ENCODE measurements at places on chromosomes 5 and 9. TPM values are rescaled to one million over a fixed set of nuclear protein-coding genes. Genes with fewer than 3 reads are reported as not detected.

GRCh38 chr9:27019589-27019988 is 14.1 kb upstream of the LRRC19 start:
- DNase-seq = no peak

GRCh38 chr5:137070521-137070920 is 428.6 kb downstream of the SPOCK1 start:
- DNase-seq = no peak

- no peak for DNase-seq
Measured at GRCh38 chr9:121658166-121658565, 6.7 kb downstream of the DAB2IP start.

DNA sequence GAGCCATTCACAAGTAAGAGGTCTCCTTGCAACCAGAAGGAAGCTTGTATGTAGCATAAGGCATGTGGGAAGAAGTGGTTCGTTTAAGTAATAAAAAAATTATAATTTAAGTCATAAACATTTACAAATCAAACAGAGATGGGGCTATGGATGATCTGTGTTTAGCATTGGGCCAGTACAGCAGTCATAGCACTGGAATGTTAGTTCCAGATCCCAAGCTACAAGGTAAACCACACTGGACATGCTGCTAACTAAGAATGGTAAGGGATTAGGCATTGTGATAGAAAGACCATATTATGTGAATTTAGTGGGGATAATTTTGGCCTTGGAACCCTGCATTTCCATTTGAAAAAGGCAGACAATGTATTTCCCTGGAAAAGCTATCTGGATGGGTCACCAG is 170.4 kb upstream of the KCNN2 start:
- DNase-seq = no peak

GRCh38 chr5:67301285-67301903 is 104.8 kb upstream of the CD180 start:
- DNase-seq = no peak

DNA sequence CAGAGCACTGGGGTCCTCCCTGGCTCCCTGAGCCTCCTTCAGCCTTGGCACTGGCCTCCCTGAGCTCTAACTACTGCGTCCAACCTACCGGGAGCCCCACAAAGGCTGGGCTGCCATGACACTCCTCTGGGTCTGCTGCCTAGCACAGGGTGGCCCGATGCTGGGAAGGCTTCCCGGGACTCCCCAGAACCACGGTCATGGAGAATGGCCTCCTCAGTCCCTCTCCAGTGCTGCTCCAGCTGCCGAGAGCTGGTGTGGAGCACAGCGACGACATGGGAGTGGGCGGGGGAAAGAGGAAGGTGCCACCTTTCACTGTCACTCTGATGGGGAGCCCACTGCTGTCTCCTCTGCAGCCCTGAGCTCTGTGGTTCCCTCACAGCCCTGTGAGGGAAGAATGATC is 61.5 kb upstream of the RNF130 start:
- DNase-seq = no peak

- no peak for DNase-seq
Measured at GRCh38 chr5:137718611-137719010, 17.3 kb downstream of the KLHL3 start.

GRCh38 chr9:88173378-88173999 is 35.2 kb upstream of the SPATA31C2 start:
- no peak for DNase-seq

DNA sequence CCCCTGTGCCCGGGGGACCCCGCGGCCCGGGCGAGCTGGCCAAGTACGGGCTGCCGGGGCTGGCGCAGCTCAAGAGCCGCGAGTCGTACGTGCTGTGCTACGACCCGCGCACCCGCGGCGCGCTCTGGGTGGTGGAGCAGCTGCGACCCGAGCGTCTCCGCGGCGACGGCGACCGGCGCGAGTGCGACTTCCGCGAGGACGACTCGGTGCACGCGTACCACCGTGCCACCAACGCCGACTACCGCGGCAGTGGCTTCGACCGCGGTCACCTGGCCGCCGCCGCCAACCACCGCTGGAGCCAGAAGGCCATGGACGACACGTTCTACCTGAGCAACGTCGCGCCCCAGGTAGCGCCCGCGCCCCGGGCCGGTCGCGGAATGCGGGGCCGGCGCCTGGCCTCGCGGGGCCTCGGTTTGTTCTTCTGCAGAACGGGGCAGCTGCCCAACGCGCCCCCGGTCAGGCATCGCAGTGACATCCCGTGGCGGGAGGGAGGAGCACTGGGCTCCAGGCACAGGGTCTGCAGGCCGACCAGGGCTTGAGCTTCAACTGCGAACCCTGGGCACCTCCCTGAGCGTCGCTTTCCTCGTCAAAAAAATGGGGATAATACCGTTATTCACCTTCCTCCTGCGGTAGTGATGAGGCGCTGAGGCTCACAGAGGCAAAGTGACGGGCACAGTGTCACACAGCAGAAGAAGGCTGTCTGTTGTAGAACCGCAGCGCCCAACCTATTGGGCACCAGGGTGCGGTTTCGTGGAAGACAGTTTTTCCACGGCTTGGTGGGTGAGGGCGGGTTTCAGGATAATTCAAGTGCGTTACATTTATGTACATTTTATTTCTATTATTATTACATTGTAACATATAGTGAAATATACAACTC is 777 bp downstream of the ENDOG start:
- no peak for DNase-seq

DNA sequence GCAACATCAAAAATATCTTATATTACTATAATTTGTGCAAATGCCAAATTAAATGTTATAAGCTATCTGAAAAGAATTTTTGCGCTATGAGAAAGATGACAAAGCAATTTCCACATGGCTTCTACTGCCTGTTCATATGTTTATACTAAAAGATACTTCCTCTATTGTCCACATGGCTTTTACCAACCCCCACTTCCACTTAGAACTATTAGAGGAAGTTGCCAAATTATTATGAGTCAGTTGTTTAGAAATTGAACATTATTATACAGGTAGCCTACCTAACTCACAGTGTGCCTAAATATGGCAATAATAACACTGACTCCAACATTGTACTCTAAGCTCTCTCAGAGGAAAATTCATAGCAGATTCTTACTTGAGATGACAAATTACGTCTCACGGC is 37.6 kb upstream of the SLC27A6 start:
- DNase-seq = no peak

- DNase-seq = no peak
Measured at GRCh38 chr5:111667128-111667736, 89.8 kb downstream of the NREP start.

GRCh38 chr5:162391833-162392232 is 324.3 kb downstream of the GABRG2 start:
- no peak for DNase-seq

DNA sequence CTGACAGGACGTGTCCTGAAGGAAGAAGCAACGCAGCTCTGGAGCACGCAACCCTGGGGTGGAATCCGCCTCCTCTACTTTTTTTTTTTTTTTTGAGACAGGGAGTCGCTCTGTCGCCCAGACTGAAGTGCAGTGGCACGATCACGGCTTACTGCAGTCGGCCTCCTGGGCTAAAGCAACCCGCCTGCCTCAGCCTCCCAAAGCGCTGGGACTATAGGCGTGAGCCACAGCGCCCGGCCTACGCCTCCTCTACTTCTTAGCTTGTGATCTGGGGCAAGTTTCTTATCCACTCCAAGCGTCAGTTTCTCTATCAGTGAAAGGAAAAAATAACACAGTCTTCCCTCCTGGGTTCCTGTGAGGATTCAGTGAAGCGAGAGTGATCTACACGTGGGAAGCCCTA is 96.1 kb upstream of the RAPGEF1 start:
- DNase-seq = no peak

GRCh38 chr9:278651-279050 is 64.0 kb downstream of the DOCK8 start:
- DNase-seq = no peak

DNA sequence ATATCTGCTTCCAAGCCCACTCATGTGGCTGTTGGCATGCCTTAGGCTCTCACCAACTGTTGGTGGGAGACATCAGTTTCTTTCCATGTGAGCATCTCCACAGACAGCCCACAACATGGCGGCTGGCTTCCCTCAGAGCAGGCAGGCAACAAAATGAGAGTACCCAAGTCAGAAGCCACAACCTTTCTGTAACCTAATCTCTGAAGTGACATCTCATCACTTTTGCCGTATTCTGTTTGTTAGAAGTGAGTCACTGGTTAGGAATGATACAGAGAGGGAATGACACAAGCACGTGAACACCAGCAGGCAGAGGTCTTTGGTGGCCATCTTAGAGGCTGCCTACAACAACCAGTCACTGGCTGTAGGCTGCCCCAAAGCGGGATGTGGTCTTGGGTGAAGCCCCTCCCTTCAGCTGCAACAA is 88.6 kb upstream of the RASGRF2 start:
- DNase-seq = no peak

GRCh38 chr5:120055858-120056257 is 408.2 kb upstream of the PRR16 start:
- DNase-seq = no peak

DNA sequence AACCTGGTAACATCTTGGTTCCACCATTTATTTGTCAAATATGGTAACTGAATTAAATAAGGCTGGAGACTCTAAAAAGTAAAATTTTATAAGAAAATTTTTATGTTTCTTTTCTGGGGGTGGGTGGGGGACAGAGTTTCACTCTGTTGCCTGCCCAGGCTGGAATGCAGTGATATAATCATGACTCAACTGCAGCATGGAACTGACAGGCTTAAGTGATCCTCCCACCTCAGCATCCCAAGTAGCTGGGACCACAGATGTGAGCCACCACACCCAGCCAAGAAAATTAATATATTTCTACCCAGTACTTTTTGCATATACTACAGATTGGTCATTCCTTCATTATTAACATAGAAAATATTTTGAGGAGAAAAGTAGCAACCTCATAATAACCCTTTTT is 216.9 kb downstream of the DEPDC1B start:
- no peak for DNase-seq

DNA sequence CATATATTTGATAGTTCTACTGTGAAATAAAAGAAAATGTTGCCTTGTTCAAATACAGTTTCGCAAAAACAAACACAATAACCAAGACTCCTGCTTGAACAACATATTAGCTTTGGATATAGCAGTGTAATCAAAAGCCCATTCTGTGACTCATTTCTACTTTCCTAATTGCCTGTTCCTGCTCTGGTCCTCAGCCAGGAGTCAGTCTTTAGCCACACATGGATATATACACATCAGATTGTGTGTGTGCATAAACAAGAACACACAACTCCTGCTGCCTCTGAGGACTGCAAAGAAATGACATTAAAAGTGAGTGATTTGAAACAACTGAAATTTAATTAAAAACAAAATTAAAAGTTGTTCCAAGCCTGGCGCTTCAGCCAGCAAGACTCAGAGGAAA is 334.8 kb downstream of the TRIM32 start:
- DNase-seq = no peak

DNA sequence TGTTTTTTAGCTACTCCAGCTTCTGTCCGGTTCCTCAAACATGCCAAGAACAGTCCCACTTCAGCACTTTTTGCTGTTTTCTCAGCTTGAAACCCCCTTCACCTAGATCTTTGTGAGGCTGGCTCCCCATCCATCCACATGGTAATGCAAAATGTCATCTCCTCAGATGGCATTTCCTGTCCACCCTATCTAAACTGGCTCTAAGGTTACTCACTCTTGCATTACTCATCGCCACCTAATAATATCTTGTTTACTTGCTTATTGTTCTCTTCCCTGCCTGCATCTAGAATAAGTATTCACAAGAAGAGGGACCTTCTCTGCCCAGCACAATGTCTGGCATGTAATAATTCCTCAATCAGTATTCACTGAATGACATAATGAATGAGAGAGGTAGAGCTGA is 220.1 kb downstream of the FAM114A2 start:
- DNase-seq = no peak

- DNase-seq = no peak
Measured at GRCh38 chr5:171599957-171600612, 180.6 kb downstream of the FGF18 start.

DNA sequence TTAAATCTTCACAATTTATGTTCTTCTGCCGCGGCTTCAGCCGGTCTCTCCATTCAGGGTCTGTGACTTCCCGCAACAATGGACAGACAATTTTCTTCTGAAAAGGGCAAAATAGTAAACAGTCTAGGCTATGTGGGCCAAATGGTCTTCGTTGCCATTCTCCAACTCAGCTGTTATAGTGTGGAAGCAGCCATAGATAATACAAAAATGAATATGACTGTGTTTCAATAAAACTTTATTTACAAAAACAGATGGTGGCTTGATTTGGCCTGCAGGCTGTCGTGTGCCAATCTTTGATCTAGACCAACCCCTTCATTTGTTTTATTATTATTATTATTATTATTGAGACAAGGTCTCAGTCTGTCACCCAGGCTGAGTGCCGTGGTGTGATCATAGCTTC is 28.1 kb downstream of the ATOX1 start:
- no peak for DNase-seq

GRCh38 chr5:2783223-2783622 is 31.7 kb upstream of the IRX2 start:
- no peak for DNase-seq

DNA sequence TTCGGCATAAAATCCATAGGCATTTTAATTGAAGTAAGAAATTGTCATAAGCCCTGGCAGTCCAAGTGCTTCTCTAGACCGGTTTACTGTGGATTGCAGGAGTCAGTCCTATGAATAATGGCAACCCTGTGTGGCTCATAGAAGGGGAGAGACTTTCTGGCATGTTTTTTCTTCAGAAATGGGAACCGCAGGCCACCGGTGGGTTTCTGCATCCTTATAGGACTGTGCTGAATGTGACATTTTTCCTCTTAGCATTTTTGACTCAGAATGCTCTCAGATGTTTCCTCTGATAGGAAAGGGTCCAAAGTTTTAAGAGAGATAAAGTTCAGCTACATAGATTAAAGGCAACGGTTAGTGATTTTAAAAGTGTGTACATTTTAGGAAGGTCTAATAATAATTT is 6.3 kb downstream of the DAPK1 start:
- no peak for DNase-seq

ACTBL2 gene
- not detected for total RNA-seq

CER1 gene
- total RNA-seq = 0.74 TPM

SPOCK1 gene
- 8.9 TPM for total RNA-seq

UBTD2 gene
- 91.8 TPM for total RNA-seq

HEXB gene
- total RNA-seq = 111 TPM

LECT2 gene
- not detected for total RNA-seq

ADRB2 gene
- total RNA-seq = 3.0 TPM

KIF12 gene
- 0.42 TPM for total RNA-seq

RANBP3L gene
- total RNA-seq = 5.7 TPM

ANKRD31 gene
- 0.69 TPM for total RNA-seq

GNA14 gene
- total RNA-seq = 17.6 TPM

TSSK1B gene
- total RNA-seq = 1.2 TPM

SOX30 gene
- total RNA-seq = not detected
